ENCODE measurements at places on chromosomes 6 and 20.

DNA sequence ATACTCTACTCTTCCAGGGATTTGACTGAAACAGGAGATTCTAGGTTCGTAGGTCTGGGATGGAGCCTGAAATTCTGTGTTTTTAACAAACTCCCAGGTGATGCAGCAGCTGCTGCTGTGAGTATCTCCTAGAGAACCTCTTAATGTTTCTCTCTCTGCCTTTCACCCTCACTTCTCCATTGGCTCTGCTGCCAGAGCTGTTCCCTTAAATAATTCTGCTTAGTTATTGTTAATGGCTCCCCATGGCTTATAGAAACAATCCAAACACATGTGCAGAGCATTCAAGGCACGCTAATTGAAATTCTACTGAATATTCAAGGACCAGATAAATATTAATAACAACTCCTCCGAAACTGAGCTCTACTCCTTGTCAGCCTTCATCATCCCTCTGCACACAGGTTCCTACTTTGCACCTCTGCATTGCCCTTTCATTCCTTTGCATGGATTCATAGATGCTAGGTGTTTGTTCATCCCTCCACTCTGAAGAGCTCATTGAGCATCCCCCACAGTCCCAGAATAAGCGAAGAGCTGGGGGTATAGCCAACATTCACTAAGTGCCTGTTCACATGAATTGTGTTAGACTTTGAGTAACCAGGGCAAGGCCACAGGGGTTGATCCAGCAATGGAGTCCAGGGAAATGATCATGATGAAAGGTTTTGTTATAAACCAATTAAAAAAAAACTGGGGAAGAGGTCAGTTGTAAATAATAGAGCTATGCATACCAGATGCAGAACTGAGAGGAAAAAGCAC lies 488.4 kb upstream of the JAG1 start:
- DNase-seq, result no peak

DNA sequence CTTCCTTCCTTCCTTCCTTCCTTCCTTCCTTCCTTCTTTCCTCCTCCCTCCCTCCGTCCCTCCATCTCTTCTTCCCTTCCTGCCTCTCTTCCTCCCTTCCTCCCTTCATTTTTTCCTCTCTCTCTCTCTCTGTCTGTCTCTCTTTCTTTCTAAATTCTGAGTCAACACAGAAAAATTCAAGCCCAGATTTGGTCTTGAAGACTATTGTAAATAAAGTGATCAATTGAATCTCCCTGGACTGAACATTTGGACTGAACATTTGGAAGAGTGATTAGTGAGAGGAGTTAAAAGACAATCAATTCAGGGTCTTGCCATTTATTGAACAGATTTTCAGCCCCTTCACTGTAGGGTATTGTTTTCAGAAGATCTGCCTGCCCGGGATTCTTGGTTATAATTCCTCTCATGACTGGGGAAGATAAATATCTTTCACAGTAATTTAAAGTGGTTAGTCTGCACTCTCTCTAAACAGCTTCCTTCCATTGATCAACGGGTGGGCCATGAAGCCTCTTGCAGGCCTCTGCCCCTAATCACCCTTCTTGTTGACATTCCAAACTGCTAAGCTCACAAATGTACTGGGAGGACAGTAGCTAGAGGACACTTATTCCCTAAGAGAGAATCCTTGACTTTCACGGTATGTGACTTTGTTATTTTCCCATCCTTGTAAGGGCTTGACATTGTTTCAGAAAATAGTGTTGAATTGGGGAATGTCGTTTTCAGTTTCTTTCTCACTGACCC lies 101.7 kb upstream of the BMP2 start:
- DNase-seq, result no peak

GRCh38 chr6:109008537-109009235 lies 86.0 kb downstream of the SESN1 start:
- DNase-seq, result peak; percentile 7

- no peak for DNase-seq
These were observed 259.9 kb upstream of the MARCKS start for GRCh38 chr6:113597231-113597583.

DNA sequence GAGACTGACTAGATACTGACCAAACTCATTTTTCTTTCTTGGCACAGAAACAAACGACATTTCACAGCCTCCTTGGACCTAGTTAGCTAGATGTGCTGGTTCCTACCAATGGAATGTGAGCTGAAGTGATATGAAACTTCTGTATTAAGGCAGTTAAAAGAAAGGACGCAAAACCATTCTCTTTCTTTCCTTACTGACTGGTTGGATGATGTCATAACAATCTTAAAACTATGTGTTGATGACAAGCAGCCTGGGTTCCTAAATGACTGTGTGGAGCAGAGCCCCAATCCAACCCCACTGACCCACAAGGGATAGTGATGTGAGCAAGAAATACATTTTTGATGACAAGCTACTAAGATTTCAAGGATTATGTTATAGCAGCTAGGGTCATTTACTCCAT lies 35.6 kb downstream of the CEP162 start:
- no peak for DNase-seq

- no peak for DNase-seq
These were observed 18.6 kb downstream of the SNX14 start for GRCh38 chr6:85574932-85575598.

GRCh38 chr6:137246791-137247202 lies 27.6 kb upstream of the IFNGR1 start:
- DNase-seq, result no peak

Data from amniotic stem cell (primary cell).